Occipital lobe (tissue), 3 donors: ENCODE measurements at places on chromosomes 3 and 15. TPM values are rescaled to one million over a fixed set of nuclear protein-coding genes. Genes with fewer than 3 reads are reported as not detected.

The GRAMD2A gene
- 0.47 TPM for total RNA-seq

The IQCF5 gene
- not detected for total RNA-seq

The CCDC39 gene
- 0.62 TPM for total RNA-seq

The TCF12 gene
- 143 TPM for total RNA-seq

The C3orf52 gene
- total RNA-seq = 0.31 TPM

The PLCH1 gene
- 10.9 TPM for total RNA-seq

The TTLL13 gene
- 0.31 TPM for total RNA-seq

The MOBP gene
- total RNA-seq = 0.94 TPM

The CD200R1 gene
- 0.62 TPM for total RNA-seq

DNA sequence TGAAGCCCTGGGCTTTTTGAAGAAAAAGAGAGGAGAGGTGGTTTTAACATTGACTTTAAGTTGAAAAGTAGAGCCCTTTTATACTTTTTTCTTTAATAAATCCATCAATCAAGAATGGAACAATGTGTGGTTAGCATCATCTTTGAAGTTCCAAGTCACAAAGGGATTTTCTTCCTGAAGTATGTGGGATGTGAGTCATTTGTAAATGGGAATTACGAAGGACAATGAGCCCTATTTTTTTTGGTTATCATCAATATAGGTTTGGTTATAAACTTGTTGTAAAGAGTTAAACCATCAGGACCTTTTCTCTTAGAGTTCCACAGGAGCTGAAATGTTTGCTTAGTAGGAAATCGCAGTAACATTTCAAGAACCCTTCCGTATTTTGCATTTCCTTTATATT lies 38.3 kb downstream of the PIK3CA start:
- DNase-seq = no peak

DNA sequence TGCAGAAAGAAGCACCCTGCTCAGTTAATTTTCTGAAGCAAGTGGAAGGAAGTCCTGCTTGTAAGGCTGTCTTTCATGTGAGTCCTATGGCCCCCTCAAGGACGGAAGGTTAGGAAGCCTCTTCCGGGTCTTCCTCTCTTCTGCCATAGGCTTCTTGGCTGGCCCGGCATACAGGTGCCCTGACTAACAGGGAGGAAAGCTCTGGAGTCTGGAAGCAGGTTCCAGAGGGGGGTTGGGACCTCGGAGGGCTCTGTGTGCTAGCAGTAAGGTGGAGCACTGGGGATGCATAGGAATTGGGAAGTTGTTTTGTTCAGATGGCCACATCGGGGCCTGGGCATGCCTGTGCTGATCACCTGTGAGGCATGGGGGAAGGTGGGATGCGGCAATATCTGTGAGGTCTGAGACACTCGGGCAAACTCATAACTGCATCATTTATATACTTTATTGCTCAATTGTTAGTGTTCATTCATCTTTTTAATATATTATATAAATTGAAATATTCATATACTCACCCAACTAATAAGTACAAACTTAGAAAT lies 49.6 kb downstream of the TRAK1 start:
- no peak for DNase-seq

DNA sequence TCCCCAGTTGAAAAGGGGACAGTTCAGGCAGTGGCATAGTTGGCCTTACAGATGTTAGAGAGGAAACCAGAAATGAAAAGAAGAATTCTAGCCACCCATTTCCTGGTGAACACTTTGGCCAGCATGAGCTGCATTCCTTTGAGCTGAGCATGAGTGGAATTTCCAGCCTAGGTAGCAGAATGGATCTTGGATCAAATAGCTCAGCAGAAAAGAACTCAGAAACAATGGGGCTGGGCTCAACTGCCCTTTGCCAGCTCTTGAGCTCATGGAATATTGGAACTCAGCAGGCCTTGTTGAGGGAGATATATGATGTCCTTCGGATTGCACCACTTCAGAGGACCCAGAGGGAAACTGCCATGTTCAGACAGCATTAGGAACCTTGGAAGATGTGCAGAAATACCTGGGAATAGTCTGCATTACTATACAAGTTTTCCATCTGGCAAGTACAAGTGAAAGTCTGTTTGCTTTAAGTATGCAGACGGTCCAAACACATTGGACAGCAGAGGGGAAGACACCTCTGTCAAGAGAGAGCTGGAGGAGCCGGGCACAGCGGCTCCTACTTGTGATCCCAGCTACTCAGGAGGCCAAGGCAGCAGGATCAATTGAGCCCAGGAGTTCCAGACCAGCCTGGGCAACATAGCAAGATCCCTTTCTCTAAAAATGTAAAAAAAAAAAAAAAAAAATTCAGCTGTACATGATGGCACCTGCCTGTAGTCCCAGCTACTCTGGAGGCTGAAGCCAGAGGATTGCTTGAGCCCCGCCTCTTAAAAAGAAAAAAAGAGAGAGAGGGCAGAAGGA lies 3.1 kb upstream of the CDV3 start:
- no peak for DNase-seq

GRCh38 chr15:69906256-69907185 lies 191.2 kb downstream of the TLE3 start:
- DNase-seq = no peak

DNA sequence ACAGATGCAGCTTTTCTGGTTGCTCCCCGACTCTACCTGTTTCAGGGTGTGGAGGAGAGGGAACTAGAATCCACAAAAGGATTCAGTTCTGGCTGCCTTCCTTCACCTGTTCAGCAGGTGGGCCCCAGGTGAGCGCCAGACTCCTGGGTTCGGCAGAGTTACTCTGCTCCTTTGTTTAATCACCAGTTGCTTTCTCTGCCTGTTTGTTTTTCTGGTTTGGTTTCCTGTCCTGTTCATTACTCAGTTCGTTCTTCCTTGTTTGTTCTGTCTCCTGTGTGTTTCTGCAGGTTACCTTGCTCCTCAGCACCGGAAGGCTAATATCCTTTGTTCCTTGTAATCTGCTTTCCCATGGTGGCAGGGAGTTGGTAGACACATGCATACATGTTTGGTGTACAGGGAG lies 508.5 kb upstream of the ATP11B start:
- no peak for DNase-seq

- DNase-seq = no peak
Measured at GRCh38 chr3:97487587-97487986, 277.0 kb upstream of the ARL6 start.

GRCh38 chr15:68433551-68433950 lies 1.6 kb upstream of the ITGA11 start:
- no peak for DNase-seq

DNA sequence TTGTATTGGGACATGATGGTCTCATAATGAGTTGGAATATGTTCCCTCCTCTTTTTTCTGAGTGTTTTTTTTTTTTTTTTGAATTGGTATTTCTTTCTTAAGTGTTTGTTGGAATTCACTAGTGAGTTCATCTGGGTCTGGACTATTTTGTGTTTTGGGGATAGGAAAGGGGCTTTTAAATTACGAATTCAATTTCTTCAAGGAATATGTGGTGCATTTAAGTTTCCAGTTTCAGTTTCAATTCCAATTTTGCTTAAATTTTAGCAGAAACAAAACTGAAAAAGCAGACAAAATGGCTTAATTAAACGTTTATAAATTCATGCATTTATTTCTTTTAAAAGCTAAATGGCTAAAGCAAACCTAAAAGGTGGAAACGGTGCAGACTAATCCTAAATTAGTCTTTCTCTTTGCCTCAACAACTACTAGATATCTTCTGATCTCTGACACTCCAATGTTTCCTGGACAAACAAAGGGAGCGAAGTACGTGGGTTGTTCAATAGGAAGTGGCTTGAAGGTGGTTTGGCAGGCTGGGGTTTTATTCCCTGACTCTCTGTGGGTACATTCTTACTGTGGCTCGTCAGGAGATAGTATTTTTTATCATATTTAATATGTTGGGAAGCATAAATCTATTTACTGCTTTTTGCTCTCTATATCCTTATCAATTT lies 50.0 kb upstream of the CORO2B start:
- no peak for DNase-seq

DNA sequence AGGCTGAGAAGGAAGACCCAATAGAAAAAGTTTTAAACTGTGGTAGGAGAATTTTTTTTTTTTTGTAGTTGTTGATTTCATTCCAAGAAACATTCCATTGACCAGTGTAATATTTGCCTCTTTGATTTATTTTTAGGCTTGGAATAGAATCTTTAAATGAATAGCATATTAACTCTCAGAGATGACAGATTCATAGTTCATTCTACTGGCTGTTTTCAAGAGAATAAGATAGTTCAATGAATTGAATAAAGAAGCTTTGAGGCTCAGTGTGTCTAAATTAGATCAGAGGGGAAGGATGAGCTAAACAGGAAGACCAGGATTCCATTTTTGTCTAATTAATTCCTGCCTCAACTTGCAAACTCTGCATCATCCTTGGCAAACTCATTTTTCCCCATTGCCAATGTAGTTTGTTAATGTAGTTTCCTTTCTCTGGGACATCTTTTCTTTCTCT lies 98.4 kb downstream of the NAALADL2 start:
- no peak for DNase-seq
